ENCODE measurements at places on chromosomes 2 and 18. TPM values are rescaled to one million over a fixed set of nuclear protein-coding genes. Genes with fewer than 3 reads are reported as not detected.

- H3K36me3 ChIP-seq = no peaks in the 10 kb centered on the region
- DNase-seq = no peak
- no peaks in the 10 kb centered on the region for H3K27me3 ChIP-seq
- H3K27ac ChIP-seq = peak overlapping the region; percentile 75
- H3K4me3 ChIP-seq = peak overlapping the region; percentile 81
Observed at GRCh38 chr2:27583390-27583915, 611 bp downstream of the ZNF512 start.

DNA sequence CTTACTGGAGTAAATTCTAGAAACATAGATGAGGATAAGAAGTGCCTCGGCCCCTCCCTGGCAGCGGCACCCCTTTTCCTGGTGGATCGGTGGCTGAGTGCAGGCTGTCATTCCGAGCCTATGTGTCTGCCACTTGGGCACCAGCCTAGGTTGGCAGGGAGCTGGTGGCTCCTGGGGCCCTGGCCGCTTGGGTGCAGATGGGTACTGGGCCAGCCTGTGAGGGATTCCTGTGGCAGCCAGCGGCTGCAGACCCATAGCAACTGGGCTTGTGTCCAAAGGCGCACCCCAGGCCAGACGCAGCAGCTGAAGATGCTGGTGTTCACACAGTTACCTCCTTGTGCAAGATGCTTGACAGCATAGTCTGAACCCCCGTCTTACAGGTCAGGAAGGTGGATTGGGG is 2.8 kb downstream of the SNORC start:
- H3K4me1 ChIP-seq = peaks cover 7% of the 10 kb centered on the region
- no peak for DNase-seq
- peaks cover 27% of the 10 kb centered on the region for H3K27me3 ChIP-seq

- H3K4me1 ChIP-seq = no peaks in the 10 kb centered on the region
- no peak overlapping the region for H3K27ac ChIP-seq
- no peaks in the 10 kb centered on the region for H3K27me3 ChIP-seq
- H3K36me3 ChIP-seq = no peaks in the 10 kb centered on the region
- no peak for DNase-seq
- H3K4me3 ChIP-seq = no peak overlapping the region
Observed at GRCh38 chr18:31977270-31977872, 34.4 kb upstream of the TRAPPC8 start.

GRCh38 chr2:197215748-197216360 is 94.7 kb downstream of the ANKRD44 start:
- peaks cover 62% of the 10 kb centered on the region for H3K4me1 ChIP-seq
- H3K27ac ChIP-seq = peak overlapping the region; percentile 37
- no peak for DNase-seq
- no peaks in the 10 kb centered on the region for H3K27me3 ChIP-seq

Gene CDH19
- 1.2 TPM for total RNA-seq

Gene SIX3
- not detected for total RNA-seq

Gene C2orf80
- not detected for total RNA-seq

Gene TUBA4B
- total RNA-seq = 3.5 TPM

Gene TET3
- total RNA-seq = 21.5 TPM
